ENCODE measurements at places on chromosomes 4 and X. TPM values are rescaled to one million over a fixed set of nuclear protein-coding genes. Genes with fewer than 3 reads are reported as not detected.

PASD1 gene
- not detected for total RNA-seq

LRRC66 gene
- total RNA-seq, result 0.50 TPM

VCX3A gene
- total RNA-seq, result not detected

FOXR2 gene
- not detected for total RNA-seq

DIPK2B gene
- total RNA-seq, result not detected

DNA sequence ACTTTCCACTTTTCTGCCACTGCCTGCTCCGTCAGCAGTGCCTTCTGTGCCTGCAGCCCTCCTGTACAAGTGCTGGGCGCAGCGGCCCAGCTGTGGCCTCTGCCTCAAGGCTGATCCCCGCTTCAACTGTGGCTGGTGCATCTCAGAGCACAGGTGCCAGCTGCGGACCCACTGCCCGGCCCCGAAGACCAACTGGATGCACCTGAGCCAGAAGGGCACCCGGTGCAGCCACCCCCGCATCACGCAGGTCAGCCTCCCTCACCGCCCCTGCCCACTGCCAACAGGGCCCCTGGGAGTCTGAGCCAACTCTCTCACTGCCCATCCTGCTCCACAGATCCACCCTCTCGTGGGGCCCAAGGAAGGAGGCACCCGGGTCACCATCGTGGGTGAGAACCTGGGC lies 7.5 kb downstream of the PLXNA3 start:
- H3K4me3 ChIP-seq, result no peak overlapping the region
- no peaks in the 10 kb centered on the region for H3K36me3 ChIP-seq
- DNase-seq, result no peak

DNA sequence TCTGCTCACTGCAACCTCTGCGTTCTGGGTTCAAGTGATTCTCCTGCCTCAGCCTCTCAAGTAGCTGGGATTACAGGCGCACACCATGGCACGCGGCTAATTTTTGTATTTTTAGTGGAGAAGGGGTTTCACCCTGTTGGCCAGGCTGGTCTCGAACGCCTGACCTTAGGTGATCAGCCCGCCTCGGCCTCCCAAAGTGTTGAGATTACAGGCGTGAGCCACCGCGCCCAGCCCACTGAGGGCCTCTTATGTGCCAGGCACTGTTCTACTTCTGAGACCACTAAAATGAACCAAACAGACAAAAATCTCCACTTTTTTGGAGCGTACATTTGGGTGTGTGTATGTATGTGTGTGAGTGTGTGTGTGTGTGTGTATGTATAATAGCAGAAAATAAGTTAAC lies 117.2 kb upstream of the H2AZ1 start:
- H3K4me1 ChIP-seq, result peaks cover 10% of the 10 kb centered on the region
- H3K27me3 ChIP-seq, result no peaks in the 10 kb centered on the region
- no peak overlapping the region for H3K27ac ChIP-seq
- DNase-seq, result no peak
- no peak overlapping the region for H3K4me3 ChIP-seq

GRCh38 chr4:16676230-16676770 lies 222.1 kb downstream of the LDB2 start:
- H3K36me3 ChIP-seq, result no peaks in the 10 kb centered on the region
- no peak for DNase-seq
- H3K27me3 ChIP-seq, result no peaks in the 10 kb centered on the region
- no peak overlapping the region for H3K27ac ChIP-seq
- no peaks in the 10 kb centered on the region for H3K4me1 ChIP-seq
- no peak overlapping the region for H3K4me3 ChIP-seq

- no peak overlapping the region for H3K27ac ChIP-seq
- H3K4me1 ChIP-seq, result no peaks in the 10 kb centered on the region
- H3K36me3 ChIP-seq, result peaks cover 4% of the 10 kb centered on the region
- no peaks in the 10 kb centered on the region for H3K27me3 ChIP-seq
- H3K4me3 ChIP-seq, result no peak overlapping the region
These were observed 13.1 kb downstream of the RP2 start for GRCh38 chrX:46849933-46850332.

- peak; percentile 37 for DNase-seq
- no peaks in the 10 kb centered on the region for H3K27me3 ChIP-seq
- H3K4me3 ChIP-seq, result no peak overlapping the region
- no peak overlapping the region for H3K27ac ChIP-seq
These were observed 310.8 kb downstream of the AFF2 start for GRCh38 chrX:148811236-148811635.

DNA sequence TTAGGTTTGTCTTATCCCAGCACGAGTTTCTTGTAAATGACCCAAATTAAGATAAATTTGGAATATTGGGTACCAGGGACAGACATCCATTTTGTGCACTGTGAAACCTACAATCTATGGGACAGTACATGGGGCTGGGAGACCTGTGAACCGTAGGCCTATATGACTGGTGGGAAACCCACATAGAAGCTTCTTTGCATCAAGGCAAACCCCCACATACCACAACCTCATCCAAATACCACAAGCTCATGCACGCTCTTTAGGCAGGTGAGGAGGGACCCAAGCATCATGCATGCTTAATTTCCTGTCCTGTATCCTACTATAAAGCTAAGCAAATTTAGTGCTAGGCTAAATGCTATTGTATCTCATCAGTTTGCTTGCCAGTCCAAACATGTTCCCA lies 47.8 kb downstream of the NIPAL1 start:
- no peak for DNase-seq
- no peaks in the 10 kb centered on the region for H3K36me3 ChIP-seq
- H3K4me3 ChIP-seq, result no peak overlapping the region

DNA sequence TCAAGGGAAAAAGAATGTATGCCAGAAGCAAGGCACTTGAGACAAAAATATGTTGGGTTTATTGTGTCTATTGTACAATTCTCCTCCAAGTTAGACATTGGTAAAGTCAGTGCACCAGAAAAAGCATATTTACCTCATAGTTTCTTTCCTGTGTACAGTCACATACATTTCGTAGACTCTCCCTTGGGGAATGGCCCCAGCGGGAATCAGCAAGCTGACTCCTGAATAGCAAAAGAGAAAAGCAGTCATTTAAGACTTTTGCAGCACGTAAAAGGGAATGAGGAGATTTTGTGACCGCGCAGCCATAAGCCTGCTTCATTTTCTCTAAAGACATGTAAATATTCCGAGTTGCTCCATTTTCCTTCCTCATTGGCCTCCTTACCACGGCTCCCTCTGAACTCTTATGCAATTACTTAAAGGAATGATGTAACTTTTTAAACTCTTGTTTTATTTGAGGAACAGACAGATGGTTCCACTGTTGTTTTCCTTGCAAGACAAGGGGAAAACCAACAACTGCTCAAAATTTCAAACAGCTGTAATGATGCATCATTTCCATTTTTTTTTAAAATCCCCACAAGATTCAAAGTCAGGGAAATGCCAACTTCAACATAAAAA lies 332.7 kb downstream of the UNC5C start:
- H3K4me3 ChIP-seq, result no peak overlapping the region
- H3K36me3 ChIP-seq, result no peaks in the 10 kb centered on the region
- H3K4me1 ChIP-seq, result peaks cover 10% of the 10 kb centered on the region
